Caco-2 (cell line): ENCODE measurements at places on chromosomes 2 and 18.

DNA sequence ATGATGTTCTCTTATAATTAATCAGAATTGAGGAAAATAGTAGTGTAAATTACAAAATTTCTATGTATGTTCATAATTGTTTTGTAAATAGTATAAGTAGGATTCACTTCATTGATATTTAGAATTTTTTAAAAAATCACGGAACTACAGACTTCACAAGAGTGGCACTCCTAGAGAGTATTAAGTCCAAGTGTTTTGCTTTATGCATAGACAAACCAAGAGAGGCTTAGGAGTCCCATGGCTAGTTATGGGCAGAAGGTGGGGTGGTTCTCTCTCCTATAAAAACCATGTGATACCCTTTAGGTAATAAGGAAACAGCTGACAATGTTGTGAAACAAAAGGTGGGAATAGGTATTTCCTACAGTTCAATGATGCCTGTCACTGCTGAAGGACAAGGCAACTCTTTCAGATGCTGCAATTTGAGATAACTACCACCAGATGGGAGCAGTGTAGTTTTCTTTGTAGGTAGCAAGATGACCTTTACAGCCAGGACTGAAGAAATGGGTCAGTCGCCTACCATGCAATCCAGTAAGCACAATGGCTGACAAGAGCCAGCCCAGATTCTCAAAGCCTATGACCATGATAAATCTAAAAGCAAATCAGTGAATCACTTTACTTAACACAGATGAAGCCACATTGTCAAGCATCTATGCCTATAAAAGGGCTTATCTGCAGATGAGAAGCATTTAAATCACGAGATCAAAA, 83.9 kb downstream of the AAK1 start:
- DNase-seq = peak; percentile 65

- DNase-seq = no peak
These were observed 53.6 kb upstream of the PKDCC start for GRCh38 chr2:41994233-41994637.

DNA sequence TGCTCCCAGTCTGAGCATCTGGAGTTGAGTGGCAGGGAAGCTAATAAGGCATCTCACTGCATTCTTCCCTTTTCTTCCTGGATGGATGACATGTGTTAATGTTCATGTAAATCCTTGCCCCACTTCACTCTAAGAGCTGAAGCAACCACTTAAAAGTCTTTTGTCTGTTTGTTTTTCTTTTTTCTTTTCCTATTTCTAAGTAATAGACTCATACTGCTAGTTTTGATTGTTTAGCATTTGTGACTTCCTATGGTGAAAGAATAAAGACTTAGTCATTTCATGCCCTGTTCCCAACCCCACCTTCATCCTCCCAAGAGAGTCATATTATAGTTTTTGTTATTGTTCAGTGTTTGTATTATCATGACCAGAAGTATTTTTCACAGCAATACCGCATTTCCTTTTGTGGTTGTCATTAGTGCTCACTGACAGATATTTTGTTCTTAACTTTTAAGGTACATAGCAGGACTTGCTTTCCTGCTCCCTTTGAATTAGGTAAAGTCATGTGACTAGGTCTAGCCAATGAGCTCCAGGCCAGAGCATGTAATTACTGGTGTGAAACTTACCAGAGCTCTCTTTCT, 18.1 kb upstream of the SPP2 start:
- no peak for DNase-seq

DNA sequence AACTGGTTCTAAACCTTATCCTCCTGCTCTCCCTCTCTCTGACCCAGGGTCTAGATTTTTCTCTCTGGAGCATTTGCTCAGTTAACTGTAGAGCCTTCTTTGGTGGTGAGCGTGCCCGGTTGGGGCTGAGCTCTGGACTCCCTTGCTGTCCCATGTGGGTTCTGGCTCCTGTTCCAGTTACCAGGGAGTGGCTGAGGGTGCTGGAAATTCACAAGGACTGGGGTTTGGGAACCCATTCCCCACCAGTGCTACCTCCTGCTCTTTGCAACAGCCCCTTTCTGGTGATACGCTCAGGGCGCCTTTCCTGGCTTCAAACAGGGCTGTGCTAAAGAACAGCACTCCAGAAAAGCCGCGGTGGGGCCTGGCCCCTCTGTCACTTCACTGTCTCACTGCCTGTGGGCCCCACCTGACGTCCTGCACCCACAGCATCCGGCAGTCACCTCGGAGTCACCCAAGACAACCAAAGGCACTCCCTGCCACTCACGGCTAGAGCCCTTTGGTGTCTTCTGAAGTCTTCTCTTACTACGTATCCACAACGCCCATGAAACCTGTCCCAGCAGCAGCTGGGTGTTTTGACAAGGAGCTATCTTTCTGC, 41.3 kb downstream of the CAPN13 start:
- DNase-seq = no peak

DNA sequence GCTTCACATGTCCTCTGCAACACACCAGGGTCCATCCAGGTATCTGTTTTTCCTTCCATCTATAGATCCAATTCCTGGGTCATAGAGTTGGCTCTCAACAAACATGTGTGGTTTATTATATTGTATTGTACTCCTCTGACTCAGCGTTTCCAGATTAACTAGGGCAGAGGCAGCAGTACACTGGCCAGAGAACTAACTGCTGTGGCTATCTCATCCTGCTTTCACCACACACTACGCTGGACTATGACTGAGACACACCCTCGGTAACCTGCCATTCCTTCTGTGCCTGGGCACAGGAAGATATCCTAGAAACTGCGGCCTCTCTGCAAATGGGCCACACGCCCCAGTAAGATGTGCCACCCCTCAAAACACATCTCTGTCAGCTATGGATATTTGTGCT, 159.8 kb upstream of the STK17B start:
- DNase-seq = no peak
